ENCODE measurements at places on chromosomes 12 and 14.
A peak's percentile ranks its signal among the peaks of the same experiment; 100 is the strongest.

DNA sequence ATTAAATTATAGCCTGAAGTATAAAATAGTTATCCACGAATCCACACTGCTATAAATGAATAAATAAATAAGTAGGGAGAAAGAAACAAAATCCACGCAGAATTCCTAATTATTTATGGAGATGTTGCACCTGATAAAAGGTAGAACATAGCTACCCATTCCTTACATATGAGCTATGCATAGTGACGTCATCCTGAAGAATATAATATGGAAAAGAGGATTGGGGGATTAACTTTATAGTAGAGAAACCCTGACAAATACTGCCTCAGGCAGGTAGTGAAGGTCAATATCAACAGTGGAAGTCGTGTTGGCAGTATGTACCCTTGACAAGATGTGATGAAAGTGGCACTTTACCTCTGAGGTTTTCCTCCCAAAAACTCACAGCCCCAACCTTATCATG, 82.5 kb downstream of the PLCZ1 start:
- no peak for DNase-seq

DNA sequence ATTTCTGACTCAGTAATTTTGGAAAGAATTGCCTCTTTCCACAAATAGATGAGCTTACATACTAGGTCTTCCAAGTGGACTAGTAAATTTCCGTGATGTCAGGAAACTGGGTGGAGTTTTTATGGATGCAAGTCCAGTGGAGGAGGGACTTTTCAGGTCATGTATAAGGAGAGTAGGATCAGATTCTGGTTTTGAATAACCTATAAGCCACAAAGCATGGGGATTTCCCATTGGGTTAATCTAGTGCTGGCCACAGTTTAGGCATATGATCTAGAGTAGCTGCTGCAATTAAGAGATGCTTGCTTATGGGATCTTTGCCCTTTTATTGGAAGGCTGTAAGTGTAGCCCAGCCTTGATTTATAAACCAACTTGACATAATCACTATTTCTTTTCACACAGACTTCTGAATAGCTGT, 33.8 kb downstream of the STK38L start:
- DNase-seq = peak; percentile 73

- DNase-seq = peak; percentile 49
Measured at GRCh38 chr12:67705394-67706370, 57.1 kb downstream of the DYRK2 start.

DNA sequence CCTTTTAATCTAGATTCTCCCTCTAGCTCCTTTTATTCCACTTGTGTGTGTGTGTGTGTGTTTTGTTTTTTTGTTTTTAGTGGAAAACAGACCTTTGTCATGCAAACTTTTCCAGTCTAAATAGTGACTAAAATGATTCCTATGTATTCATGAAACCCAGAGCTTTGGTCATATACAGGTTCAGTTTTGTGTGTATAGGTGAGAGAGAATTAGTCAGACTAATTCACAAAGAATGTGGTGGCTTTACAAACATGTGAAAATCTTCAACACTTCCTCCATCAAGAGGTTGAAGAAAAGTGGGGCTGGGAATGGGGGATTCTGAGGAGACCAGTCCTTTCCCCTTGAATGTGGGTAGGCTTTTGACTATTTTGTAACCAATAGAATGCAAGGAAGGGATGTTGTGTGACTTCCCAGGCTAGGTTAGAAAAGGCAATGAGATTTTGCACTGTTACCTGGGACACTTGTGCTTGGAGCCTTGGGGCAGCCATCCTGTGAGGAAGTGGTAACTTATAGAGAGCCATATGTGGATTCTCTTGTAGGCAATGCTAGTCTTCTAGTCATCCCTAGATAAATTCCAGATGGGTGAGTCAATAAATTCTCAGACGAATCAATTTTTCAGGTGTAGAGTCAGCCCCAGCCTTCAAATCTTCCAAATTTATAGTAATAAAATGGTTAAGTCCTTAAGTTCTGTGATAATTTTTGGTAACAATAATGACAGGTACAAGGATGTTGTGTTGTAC, 236.1 kb downstream of the CEP128 start:
- DNase-seq = no peak

DNA sequence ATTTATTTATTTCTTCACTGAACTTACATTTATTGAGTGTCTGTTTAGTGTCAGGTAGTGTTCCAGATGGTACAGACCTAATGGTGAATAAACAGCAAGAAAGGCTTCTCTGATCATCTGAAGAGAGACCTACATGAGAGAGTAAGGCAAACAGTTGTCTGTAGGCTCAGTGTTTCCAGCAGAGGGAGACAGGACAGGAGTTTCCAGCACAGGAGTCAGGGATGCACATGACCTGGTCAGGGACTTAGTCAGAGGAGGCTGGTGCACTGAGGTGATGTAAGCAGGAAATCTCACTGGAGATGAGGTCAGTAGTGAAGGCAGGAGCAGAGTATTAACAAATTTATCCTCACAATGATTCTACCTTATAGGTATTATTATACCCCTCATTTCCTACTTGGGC, 233.2 kb downstream of the MDGA2 start:
- DNase-seq = no peak

GRCh38 chr14:56046996-56047395, 71.2 kb upstream of the PELI2 start:
- DNase-seq = no peak

DNA sequence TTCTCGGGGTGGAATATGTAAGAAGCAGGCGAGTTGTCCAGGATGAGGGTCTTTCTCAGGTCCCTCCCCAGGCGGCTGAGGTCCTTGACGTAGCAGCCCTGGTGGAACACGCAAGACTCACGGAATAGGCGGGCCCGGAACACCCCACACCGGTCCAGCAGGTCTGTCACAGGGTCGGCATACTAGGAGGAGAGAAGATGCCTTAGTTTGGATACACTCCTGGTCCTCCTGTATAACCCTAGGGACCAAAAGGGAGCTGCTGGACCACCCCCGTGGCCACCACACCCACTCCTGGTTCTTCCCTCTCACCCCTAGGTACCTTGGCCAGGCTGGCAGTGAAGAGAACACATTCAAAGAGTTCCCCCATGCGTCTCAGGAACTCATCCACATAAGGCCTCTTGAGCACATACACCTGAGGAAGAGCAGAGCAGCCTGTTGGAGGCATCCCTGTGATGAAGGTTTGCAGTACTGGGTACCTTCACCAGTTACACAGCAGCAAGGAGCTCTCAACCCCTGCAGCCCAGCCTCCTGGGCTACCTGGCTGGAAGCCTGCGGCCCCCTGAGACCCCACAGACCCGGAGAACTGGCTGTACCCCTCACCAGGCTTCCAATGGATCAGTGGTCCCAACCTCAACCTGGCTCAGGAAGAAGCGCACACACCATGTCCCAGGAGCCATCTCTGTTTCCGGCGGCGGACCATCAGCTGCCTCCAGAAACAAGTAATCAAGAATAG, 5.5 kb upstream of the AVIL start:
- DNase-seq = no peak

- DNase-seq = peak; percentile 36
Measured at GRCh38 chr12:52650520-52651081, 1.4 kb downstream of the KRT2 start.

GRCh38 chr14:32352631-32353030, 23.5 kb downstream of the AKAP6 start:
- DNase-seq = no peak

DNA sequence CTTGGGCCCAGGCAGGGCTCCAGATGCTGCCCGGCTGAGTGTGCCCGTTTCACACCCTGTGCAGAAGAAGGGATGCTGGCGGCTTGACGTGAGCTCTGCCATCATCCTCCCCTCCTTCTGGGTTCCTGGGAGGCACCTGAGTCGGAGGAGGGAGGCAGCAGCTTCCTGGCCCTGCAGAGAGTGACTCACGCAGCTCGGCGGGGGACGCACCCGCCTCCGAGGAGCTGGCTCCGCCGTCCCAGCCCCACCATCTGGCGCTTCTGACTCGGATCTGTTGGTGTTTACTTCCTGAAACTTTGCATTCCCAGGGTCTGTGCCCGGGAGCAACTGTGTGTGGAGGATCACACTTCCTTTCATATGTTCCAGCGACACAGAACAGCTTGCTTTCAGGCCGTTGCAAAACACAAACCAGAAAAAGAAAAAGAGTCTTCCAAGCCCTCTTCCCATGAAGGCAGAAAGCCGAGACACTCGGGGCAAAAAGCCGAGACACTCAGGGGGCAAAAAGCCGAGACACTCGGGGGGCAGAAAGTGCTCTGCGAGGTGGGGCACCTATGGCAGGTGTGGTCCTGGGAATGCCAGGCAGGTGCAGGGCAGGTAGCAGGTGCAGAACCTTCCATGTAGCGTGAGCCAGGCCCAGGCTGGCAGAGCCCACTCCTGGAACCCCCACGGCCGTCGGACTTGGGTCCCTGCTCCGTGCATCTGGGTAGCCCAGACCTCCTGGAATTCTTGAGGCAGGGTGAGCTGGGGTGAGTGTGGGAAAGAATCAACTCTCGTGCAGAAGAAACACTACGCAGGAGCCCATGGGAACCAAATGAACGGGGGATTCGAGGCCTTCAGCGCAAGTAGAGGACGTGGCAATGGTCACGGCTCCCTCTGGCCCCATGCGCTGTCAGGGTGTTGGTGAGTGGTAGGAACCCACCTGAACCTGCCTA, 27.6 kb upstream of the GALNT9 start:
- peak; percentile 91 for DNase-seq

GRCh38 chr14:22106700-22107697, 433.4 kb upstream of the OR4E1 start:
- no peak for DNase-seq

- DNase-seq = no peak
Measured at GRCh38 chr12:130925666-130926015, 28.1 kb upstream of the ADGRD1 start.

GRCh38 chr14:90201344-90201743, 55.0 kb upstream of the PSMC1 start:
- DNase-seq = no peak

DNA sequence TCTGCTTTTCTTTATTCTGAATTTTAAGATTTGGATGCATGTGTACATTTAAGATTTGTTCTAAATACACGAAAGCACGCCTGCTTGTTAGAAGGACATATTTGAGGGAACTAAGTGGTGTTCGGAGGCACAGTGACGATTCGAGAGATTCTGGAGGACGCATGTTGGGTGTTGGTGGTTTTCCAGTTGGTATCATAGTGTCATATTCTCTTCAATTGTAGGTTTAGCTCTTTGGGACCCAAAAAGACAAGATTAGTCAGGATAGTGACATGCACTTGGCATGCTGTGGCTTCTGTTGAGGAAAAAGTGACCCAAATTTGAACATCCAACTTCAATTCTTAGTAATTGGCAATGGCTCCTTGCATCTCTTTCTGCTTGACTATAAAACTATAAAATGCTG, 30.1 kb downstream of the PRKCH start:
- DNase-seq = no peak

DNA sequence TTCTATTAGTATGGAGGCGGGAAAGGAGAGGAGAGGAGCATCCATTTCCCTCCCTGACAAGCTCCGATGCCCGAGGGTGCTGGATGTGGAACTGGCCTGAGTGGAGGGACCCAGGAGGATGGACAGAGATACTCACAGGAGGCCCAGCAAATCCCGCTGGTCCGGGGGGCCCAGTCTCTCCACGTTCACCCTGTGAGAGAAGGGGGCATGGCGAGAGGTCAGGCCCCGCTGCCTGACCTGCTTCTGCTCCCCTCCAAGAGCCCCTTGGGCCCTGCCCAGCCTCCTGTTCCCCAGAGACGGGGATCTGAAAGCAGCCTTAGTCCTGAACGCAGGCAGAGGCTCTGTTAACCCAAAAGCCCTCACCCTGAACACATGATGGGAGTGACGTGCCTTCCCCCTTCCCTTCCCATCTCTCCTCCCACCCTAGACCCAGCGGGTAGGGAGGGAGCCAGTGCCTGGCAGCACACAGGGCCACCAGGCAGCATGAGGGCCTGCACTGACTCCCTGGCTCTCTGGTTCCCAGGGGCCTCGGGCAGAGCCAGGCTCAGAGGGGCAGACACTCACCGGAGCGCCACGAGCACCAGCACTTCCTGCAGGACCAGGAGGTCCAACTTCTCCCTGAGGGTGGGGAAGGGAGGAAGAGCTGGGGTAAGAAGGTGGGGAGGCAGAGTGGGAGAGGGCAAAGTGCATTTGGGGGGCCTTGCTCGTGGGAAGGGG, 17.5 kb downstream of the TMEM106C start:
- DNase-seq = no peak

DNA sequence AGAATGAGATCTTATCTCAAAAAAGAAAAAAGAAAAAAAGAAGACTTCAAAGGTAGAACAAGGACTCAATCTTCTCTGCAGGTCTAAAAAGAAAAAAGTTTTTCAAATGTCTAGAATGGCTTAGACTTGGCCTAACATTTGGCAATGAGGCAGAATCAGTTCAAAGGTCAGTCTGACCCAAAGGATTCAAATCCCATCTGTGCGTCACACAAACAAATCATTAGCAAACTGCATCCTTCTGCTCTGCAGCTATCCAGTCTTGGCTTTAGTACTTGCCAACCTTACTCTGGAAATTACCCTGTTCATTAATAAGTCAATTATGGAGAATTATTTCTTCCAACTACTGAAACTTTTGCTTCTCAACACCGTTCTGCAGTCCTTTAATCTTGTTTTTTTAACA, 3.1 kb downstream of the YAF2 start:
- DNase-seq = no peak

DNA sequence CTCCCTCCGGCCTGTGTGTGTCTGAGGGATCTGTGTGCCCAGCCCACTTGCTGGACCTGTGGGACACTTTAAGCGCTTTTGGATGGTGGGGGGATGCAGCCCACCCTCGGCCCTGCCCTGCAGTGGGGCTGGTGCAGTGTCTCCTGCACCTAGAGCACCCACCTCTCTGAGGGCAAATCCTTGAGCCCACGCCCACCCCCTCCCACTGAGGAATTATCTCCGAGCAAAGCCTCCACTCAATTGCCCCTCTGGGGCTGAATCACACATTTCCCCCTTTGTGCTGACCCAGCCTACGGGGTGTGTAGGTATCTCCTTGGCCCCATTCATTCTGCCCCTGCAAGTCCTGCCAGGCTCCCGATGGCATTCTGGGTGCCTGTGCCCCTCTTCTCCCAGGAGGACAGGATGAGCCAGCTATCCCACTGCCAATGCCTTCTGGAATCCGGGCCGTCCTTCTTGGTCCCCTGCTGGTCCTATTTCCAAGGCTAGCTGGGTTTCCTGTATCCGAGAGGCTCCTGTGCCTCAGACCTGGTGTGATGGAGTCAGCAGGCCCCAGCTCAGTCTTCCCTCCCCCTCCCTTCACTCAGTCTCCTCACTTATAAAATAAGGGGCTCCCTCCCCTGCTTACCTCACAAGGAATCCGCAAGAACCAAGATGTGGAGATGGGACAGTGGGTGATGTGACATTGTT, 48.9 kb downstream of the ERH start:
- no peak for DNase-seq

DNA sequence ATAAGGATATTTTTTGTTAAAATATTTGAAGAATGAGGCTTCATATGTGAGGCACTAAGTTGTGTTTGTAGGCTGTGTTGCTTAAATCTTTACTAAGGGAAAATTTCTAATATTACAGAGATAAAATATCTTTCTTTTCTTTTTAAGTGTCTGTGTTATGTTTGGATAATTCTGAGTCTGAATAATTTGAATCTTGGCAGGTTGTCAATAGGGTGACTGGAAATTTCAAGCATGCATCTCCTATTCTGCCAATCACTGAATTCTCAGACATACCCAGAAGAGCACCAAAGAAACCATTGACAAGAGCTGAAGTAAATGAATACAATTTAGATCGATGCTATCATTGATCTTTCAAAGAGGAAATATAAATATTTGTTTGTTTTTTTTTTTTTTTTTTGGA, 29.4 kb downstream of the TMPO start:
- DNase-seq = peak; percentile 19

- no peak for DNase-seq
Measured at GRCh38 chr12:11859705-11860425, 210.4 kb downstream of the ETV6 start.

Data from GM03348 (cell line).